T-helper 1 cell (primary cell): ENCODE measurements at places on chromosomes 1 and 21.

GRCh38 chr1:227244339-227245118 is 73.8 kb downstream of the CDC42BPA start:
- DNase-seq: no peak

GRCh38 chr1:40673452-40673851 is 8.0 kb upstream of the RIMS3 start:
- no peak for DNase-seq

- no peak for DNase-seq
These were observed 604.6 kb downstream of the LRRIQ3 start for GRCh38 chr1:73593364-73593763.

DNA sequence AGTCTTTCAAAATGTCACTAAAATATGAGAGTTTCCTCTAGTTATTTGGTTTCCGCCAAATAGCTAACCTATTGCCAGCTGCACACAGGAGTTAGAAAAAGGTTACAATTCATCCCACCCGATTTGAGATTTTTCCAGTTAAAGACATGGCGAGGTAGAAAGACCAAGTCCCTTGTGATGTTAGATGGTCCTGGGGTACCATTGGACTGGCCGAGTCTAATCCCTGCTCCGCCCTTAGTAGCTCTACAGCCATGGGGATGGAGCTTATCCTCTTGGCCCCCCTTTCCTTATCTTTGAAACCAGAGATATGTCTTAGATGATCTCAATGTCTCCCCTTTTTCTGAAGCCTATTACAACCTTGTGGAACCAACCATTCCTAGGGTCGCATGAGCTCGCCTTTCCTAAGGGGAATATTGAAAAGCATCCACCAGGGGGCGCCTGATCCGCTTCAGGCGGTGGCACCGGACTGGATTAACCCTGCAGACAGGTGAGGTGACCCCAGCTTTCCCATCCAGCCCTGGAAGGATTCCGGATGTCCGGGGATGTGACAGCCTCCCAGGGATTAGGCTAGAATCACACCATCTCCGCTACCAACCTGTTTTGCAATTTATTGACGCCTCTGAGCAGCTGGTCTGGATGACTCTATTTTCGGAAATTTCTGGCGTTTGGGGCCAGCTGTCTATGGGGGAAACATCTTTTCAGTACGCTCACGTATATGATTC is 68.3 kb upstream of the SIM2 start:
- peak; percentile 38 for DNase-seq

DNA sequence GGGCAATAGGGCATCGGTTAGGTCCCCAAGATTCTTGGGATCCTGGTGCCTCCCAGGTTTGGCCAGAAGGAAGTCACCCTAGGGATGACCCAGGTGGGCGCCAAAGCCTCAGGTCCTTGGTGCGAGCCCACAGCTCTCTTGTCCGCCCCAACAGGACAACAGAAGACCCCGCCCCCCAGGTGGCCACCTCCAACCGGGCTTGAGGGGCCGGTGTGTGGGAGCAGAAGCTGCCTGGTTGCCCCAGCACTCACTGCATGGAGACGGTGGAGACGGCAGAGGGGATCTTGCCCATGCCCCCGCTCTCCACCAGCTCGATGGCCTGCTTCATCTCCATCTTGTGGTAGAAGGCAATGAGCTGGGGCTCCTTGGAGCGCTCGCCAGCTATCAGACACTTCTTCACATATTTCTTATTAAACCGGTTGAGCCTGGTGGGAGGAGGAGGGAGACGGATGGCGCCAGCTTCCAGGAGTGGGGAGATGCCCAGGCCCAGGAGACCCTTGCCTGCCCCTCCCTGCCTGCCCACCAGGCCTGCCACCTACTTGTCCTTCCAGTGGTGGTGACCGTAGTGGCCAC is 52.7 kb downstream of the SLC9A1 start:
- DNase-seq: no peak

- DNase-seq: no peak
These were observed 11.0 kb downstream of the KRTAP10-1 start for GRCh38 chr21:44529011-44529421.

DNA sequence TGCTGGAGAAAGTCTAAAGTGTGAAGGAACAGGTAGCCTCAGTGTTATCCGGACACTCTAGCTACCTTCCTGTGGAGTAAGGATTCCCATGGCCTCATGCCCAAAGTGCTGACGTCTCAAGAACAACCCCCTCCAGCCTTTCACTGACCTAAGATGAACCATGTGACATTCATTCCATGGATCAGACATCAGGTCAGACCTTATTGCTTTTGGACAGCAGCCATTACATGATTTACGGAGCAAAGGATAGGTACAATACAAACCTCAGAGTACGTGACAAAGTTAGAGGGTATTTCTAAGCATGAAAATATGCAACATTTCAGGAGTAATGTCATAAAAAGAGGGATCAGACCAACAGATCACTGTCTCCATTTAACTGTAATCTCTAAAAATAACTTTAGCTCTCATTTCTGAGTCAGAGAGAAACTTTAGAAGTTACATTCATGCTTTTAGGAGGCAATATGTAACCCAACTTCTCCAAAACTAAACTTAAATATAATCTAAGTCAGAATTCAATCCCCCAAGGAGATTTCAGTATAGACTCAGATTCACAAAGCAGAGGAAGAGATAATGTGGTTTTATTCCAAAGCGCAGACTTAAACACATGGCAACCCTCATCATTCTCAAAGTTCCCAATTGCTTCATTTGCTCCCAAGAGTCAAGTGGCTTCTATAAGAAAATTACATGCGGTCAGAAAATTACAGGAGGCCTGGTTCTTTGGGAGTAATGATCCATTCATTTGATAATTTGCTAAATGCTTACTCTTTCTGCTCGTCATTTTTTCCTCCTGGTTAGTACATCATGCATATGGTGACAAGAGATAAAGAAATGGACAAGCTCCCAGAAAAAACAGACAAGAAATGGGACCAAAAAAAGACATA is 280.4 kb downstream of the SETD4 start:
- DNase-seq: no peak

DNA sequence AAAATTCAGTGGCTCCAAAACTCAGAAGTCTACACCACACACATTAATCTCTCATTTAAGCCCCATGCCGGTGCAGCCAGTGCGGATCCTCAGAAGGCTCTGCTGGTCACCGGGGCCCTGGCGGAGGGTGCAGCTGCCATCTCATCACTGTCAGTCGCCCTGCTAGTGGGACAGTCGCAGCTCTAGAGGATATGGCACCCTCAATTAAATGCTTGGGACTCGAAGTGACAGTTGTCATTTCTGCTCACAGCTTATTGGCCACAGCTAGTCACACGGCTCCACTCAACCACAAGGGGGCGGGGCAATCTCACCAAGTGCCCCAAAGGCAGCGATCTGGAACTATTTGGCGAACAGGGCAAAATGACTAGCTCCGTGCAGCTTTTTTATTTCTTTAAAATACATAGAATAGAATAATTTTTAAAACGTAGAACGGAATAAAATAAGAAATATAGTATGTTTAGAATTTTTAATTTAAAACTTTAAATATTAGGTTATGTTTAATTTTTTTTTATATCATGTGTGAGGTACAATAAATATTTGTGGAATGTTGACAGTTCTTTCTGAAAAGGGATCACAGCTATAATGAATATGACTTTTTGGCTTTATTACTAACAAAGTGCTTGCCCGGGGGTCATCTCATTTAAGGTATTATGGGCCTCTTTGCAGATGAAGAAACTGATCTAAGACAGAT is 8.0 kb upstream of the MAN1C1 start:
- DNase-seq: peak; percentile 83

DNA sequence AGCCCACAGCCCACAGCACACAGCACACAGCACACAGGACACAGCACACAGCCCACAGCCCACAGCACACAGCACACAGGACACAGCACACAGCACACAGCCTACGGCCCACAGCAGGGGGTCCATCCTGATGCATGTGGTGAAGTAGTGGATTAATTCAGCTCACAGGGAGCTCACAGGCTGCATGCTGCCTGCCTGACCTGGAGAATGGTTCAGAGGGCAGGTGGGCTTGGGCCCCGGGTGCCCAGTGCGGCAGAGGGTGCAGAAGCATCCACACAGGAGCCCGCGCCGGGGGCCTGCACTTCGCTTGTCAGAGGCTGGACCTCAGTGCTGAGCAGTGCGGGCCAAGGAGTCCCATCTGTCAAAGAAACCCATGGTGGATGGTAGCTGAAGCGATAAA is 21.1 kb upstream of the AJAP1 start:
- no peak for DNase-seq

- DNase-seq: no peak
These were observed 177.7 kb downstream of the TRABD2B start for GRCh38 chr1:47819574-47819888.

- DNase-seq: no peak
These were observed 16.6 kb downstream of the C1orf141 start for GRCh38 chr1:67118191-67118590.

DNA sequence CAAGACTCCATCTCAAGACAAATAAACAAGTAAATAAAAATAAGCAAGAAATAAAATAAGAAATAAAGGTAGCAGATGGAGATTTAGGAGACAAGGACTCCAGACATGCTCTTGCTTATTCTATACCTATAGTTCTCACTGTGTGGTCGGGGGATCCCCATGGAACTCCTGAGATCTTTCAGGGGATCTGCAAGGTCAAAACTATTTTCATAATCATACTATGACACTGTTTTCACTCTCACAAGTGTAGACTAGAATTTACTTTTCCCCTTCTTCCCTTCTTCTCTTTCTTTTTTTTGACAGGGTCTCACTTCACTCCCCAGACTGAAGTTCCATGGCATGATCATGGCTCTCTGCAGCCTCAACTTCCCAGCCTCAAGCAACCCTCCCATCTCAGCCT is 29.8 kb upstream of the NLRP3 start:
- no peak for DNase-seq

GRCh38 chr21:38921511-38922251 is 116.0 kb downstream of the ETS2 start:
- DNase-seq: no peak

GRCh38 chr1:200221614-200222282 is 188.1 kb downstream of the ZNF281 start:
- peak; percentile 9 for DNase-seq

DNA sequence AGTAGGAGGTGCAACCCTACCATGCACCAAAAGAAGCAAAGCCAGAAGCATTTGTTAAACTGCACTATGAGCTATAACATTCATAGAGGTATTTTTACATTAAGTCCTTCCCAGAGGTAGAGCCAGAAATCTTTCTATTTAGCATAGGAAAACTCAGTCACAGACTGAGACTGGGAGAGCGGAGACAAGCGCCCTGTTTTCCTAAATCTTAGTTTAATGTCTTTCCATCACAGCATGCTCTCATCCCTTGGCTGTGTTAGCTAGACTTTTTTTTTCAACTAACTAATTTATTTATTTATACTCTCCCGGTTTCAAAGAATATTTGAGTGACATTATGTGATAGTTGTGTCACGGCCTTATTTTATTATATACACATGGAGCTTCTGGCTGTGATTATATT is 304.1 kb downstream of the LMX1A start:
- no peak for DNase-seq

- no peak for DNase-seq
These were observed 228.4 kb downstream of the TM2D1 start for GRCh38 chr1:61496501-61496900.
